Cardiac muscle cell (in vitro differentiated cells and primary cell): ENCODE measurements at places on chromosomes 2 and 18. TPM values are rescaled to one million over a fixed set of nuclear protein-coding genes. Genes with fewer than 3 reads are reported as not detected.

WDSUB1 gene
- polyA plus RNA-seq = 13.6 and 19.4 TPM in 2 replicates

- H3K27me3 ChIP-seq = no peaks in the 10 kb centered on the region
- H3K4me1 ChIP-seq = no peaks in the 10 kb centered on the region
- no peak overlapping the region for H3K4me3 ChIP-seq
- H3K36me3 ChIP-seq = no peaks in the 10 kb centered on the region
- no peak for DNase-seq
Observed at GRCh38 chr2:149702571-149702970, 115.0 kb upstream of the MMADHC start.

- H3K27ac ChIP-seq = no peak overlapping the region
- no peaks in the 10 kb centered on the region for H3K27me3 ChIP-seq
- DNase-seq = peak; percentile 53
- H3K4me3 ChIP-seq = no peak overlapping the region
- peaks cover 7% of the 10 kb centered on the region for H3K36me3 ChIP-seq
Observed at GRCh38 chr18:76354348-76354747, 140.7 kb downstream of the ZNF516 start.

DNA sequence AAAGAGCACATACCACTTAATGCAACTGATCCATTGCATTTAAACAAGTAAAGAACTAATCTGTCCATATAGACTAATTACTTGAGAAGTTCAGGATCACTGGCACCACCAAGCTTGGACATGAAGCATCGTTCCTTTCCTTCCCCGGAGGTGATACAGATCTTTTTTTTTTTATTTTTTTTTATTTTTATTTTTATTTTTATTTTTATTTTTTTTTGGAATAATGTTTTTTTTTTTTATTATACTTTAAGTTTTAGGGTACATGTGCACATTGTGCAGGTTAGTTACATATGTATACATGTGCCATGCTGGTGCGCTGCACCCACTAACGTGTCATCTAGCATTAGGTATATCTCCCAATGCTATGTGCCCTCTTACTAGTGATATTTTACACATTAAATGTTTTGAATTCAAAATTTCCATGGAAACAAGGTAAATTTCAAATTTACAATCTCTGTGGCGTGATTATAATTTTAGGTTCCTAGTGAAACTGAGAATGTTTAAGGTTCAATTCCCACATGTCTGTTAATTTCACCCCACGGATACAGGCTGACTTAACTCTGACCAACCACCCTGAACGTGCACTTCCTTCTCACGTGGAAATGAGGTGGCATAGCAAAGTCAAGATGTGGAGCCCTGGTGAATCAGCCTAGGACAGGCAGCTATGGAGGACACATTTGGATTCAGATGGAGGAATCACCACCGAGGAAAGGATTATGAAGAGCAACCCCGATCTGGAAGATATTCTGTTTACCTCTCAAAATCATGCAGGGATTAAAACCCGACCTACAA lies 101.6 kb upstream of the THOC1 start:
- H3K4me1 ChIP-seq = peaks cover 42% of the 10 kb centered on the region
- H3K4me3 ChIP-seq = no peak overlapping the region
- no peaks in the 10 kb centered on the region for H3K36me3 ChIP-seq
- H3K27ac ChIP-seq = peak overlapping the region; percentile 93

GRCh38 chr2:126302043-126302442 lies 353.9 kb upstream of the GYPC start:
- DNase-seq = no peak
- no peaks in the 10 kb centered on the region for H3K27me3 ChIP-seq
- no peaks in the 10 kb centered on the region for H3K36me3 ChIP-seq
- no peak overlapping the region for H3K4me3 ChIP-seq
